Fibroblast of skin of left biceps (primary cell): ENCODE measurements at places on chromosomes 2 and 18.

DNA sequence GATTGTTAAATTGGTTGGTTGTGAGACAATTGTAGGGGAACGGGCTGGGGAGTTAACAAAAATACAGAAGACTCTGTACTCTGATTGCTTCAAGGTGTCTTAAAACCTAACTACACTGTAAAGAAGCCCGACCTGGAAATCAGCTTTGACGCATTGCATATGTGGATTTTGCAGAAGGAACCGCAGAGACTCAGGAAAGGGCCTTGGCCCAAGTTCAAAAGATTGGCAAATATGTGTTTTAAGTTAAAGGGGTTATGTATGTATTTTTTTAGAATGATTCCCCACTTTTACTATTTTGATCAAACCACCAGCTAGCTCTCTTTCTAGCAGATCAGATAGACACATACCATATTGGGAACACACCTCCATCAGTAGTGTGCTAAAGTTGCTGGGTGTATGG is 18.0 kb upstream of the EDAR start:
- no peak for DNase-seq

- no peak for DNase-seq
These were observed 347.6 kb downstream of the CTNNA2 start for GRCh38 chr2:79860228-79861058.

- DNase-seq = no peak
These were observed 65.9 kb downstream of the AAK1 start for GRCh38 chr2:69577467-69578197.

GRCh38 chr2:11491348-11491933 is 25.5 kb upstream of the E2F6 start:
- DNase-seq = no peak

GRCh38 chr18:56273541-56274219 is 364.7 kb downstream of the TXNL1 start:
- no peak for DNase-seq
